ENCODE measurements at places on chromosomes 16 and 17.

- no peak for DNase-seq
These were observed 115.3 kb downstream of the SLC39A11 start for GRCh38 chr17:72976971-72977770.

DNA sequence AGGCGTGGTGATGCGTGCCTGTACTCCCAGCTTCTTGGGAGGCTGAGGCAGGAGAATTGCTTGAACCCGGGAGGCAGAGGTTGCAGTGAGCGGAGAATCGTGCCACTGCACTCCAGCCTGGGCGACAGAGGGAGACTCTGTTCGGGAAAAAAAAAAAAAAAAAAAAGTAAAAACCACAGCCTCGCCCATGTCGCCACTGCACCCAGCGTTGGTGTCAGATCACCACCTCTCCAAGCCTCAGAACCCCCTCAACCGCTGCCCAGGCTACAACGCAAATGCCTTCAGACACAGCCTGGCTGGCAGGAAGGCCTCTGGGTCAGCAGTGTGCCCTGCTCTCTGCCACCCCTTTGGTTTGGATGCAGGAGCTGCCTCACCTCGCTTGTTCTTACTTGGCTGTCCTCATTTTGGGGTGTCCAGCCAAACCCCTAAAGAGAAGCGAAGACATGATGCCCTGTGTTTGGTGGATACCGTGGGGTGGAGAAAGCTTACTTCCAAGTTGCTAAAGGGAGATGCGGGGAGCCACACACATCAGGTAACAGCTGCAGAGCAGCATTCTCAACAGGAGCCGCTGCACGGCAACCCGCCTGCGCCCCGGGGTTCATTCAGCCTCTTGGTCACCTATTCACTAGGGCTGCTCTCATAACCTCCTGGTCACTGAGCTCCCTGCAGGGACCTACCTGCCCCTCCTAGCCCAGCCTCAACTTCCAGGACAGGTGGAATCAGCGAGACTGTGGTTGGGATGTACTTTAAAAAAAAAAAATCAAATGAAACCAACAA lies 13.0 kb upstream of the CYTH1 start:
- no peak for DNase-seq

- DNase-seq, result peak; percentile 71
These were observed 6.9 kb upstream of the ACTG1 start for GRCh38 chr17:81519284-81520020.

DNA sequence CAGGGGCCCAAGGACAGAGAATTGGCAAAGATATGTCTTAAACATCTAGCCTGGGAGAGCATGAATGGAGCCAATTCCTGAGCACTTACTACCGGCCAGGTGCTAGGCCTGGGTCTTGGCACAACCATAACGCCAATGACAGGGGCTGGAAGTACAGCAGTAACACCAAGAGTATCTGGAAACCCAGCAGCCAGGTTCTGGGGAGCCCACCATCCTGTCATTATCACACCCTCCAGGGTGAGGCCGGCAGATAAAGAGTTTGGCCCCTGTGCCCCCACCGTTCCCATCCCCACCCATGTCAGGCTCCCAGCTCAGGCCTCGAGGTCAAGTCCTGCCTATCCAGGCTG lies 508 bp upstream of the TMC8 start:
- DNase-seq, result no peak

DNA sequence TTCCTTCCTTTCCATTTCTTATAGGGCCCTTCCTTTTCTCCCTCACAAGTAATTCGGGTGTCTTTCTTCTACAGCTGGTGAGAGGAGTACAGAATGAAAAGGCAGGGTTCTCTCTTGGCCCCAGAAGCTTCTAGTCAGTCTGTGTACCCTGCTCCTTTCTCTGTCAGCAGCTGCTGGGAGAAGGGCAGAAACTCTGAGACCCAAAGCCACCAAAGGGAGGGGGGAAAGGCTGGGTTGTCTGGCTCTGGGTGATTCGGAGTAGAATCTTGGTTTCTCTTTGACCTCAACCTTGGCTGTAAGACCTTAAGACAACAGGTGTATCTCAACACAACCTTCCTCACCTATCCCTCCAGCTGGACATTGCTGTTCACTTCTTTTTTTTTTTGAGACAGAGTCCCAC lies 3.3 kb upstream of the NR1D1 start:
- no peak for DNase-seq

GRCh38 chr16:79845734-79846135 lies 245.2 kb upstream of the MAF start:
- no peak for DNase-seq

DNA sequence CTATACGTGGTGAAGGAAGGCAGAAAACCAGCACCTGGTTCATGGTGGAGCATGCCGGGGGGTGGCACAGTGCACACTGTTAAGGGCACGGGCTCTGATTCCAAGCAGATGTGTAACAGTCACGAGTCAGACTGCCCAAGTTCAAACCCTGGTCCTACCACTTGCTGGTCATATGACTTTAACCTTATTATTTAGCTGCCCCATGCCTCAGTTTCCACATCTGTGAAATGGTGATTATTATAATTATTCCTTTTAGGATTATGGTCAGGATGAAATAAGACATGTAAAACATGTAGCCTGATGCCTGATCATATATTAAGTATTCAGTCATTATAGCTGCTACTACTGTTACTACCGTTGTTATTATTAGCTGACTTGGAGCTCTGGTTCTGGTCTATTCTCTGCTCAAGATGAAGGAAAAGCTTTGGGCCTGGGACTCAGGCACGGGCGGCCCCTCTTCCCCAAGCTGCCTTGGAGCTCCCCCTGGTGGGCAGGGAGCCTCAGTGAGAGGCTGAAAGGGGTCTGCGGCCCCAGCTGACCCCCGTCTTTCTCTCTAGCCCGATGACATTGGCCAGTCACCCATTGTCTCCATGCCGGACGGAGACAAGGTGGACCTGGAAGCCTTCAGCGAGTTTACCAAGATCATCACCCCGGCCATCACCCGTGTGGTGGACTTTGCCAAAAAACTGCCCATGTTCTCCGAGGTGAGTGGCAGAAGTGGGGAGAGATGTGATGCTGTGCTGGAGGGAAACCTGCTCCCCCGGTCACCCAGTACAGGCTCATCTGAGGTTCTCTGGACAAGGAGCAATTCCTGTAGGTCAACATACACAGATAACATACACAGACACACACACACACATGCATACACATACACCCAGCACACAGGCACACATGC lies 14.0 kb downstream of the NR1D1 start:
- peak; percentile 62 for DNase-seq

- DNase-seq, result no peak
These were observed 8.3 kb downstream of the SOCS3 start for GRCh38 chr17:78351449-78352006.

DNA sequence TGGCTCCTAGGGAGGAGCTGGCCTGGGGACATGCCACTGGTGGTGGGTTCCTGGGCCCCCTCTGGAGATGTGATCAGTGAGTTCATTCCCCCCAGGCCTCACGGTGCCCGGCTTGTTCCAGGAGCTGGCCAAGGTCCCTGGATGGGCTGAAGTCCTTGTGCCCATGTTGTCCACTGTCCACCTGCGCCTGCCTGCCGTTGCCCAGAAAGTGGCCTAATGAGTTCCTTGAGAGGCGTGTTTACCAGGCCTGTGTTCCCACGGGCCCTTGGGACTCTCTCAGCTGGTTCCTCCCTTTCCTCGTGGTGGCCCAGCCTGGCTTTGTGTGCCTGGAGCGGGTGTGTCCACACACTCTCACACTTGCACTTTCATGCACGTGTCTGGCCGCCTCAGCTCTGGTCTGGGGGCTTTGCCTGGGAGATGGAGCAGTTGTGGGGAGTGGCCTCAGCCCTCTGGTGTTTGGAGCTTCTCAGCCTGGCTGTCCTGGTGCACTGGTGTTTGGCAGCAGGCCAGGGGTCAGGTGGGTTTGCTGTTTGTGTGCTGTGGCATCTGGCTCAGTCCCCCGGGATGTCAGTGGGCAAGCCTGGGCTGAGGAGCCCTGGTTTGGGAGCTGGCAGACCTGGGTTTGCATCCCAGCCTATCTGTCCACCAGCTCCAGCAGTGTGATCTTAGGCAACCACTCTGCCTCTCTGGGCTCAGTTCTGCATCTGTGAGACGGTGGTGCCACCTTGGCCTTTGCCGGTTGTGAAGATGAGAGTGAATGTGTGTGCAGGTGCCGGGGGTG lies 18.0 kb downstream of the ADCY7 start:
- no peak for DNase-seq

- DNase-seq, result peak; percentile 53
These were observed 45.2 kb downstream of the MYH13 start for GRCh38 chr17:10327640-10328039.

GRCh38 chr16:3458278-3458851 lies 14.9 kb downstream of the NAA60 start:
- DNase-seq, result no peak

- no peak for DNase-seq
These were observed 17.7 kb downstream of the BCL7C start for GRCh38 chr16:30875871-30876801.

DNA sequence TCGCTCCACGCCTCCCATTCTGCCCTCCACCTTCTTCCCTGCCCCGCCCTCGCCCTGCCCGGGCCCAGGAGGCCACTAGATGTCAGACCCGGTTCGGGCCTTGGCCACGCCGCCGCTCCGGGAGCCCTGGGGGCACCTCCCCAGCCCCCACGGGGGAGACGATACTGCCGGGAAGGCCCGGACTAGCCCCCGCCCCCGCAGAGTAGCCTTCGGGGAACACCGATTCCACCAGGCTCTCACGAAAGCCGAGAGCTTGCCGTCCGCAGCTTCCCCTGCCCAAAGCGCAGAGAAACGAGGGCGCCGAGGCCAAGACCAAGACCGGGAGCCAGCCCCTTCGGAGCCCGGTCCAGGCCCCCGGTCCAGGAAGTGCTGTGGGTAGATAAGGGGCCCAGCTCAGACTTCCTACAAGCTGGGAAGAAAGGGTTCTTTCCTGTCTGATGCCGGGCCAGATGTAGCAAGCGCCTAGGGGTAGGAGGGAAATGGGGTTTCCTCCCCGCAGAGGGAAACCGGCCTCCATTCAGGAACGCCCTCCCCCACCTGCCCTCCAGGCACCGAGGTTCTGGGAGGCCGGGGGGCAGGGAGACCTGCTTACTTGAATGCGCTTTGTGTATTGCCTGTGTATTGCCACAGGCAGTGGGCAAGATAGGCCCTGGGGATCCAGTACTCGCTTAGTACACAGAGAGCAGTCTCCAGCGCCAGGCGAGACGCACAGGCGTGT lies 806 bp upstream of the CYB561 start:
- DNase-seq, result peak; percentile 42

GRCh38 chr17:56514899-56515298 lies 78.6 kb upstream of the NOG start:
- no peak for DNase-seq

- no peak for DNase-seq
These were observed 46.2 kb downstream of the MARCHF10 start for GRCh38 chr17:62761884-62762283.

GRCh38 chr17:81890447-81891302 lies 711 bp downstream of the ALYREF start:
- DNase-seq, result no peak

DNA sequence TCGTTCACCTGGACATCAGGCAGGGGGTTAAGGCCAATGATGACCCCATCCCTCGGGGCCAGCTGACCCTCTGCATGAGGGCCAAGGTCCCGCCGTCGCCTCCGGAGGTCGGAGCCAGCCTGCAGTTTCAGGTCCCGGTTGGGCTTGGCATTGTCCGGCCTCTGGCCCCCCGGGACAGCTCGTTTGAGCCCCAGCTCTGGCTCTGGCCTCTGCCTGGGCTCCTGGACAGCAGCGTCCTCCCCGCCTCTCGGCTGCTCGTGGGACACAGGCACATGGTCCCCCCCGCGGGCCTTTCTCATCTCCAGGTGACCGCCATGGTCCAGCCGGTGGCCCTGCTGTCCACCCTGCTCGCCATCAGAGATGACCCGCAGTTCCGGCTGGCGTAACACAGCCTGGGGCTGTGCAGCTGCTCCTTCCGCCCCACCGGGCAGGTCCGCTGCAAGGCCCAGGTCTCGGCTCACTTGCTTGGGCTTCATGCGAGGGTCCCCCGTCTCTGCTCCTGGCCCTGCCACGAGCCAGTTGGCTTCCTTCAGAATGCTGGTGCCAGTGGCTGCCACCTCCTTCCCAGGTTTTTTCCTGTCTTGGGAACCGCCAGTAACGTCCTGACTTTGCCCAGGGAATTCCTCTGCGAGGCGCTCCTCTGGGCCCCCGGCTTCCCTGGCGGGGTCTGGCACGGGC lies 6.7 kb downstream of the NDUFAF8 start:
- no peak for DNase-seq

- DNase-seq, result no peak
These were observed 5.7 kb upstream of the BANP start for GRCh38 chr16:87945351-87946042.

GRCh38 chr17:77600346-77600745 lies 358.2 kb upstream of the TNRC6C start:
- no peak for DNase-seq

GRCh38 chr17:10875430-10875851 lies 37.6 kb upstream of the PIRT start:
- no peak for DNase-seq

DNA sequence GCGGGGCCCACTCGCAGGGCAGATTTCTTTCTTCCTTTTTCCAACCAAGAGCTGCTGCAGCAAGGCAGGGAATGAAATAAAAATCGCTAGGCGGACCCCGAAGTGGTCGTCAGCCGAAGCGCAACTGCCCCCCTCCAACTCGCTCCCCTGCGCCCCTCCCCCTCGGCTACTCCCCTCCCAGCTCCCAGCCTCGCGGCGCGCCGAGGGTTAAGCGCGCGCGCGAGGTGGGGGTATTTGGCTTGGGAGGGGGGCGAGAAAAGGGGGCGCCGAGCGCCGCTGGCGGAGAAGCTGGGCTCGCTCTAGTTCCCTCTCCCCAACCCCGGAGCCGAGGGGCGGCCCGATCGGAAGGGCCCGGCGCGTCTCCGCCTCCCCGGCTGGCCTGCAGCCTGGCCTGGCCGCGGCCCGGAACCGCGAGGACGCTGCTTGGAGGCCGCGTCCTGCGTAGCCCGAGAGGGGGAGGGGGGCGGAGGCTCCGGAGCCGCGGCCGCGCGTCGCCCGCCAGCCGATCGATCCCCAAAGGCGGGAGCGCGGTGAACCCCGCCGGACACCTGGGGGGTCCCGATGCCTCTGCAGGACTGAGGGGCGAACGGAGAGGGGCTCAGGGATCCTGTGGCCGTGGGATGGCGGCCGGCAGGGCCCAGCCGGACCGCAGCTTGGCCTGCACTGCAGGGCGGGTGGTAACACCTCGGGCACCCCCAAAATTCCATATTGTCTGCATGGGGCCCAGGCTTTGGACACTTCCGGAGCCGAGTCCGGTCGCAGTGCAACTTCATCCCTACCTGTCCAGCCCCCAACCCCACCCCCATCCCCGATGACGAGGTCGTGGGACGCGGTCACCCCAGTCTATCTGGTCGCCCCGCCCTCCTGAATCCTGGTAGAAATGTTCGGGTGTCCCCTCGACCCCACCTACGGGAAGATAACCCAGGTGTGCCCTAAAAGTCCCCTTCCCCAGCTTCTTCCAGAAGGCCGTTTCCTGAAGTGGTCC lies 4.9 kb upstream of the CBX4 start:
- no peak for DNase-seq

GRCh38 chr17:73360961-73361761 lies 49.4 kb upstream of the CDC42EP4 start:
- no peak for DNase-seq

GRCh38 chr17:17507465-17508011 lies 11.3 kb upstream of the RASD1 start:
- DNase-seq, result no peak

All from activated T-cell treated with anti-CD3 and anti-CD28 coated beads, Interleukin-2, amount 50 U/mL, for 4 hours (primary cell).